Activated CD4-positive, alpha-beta T cell treated with anti-CD3 and anti-CD28 coated beads, Interleukin-2, amount 50 U/mL, for 24 hours (primary cell): ENCODE measurements at places on chromosomes 4 and X.

DNA sequence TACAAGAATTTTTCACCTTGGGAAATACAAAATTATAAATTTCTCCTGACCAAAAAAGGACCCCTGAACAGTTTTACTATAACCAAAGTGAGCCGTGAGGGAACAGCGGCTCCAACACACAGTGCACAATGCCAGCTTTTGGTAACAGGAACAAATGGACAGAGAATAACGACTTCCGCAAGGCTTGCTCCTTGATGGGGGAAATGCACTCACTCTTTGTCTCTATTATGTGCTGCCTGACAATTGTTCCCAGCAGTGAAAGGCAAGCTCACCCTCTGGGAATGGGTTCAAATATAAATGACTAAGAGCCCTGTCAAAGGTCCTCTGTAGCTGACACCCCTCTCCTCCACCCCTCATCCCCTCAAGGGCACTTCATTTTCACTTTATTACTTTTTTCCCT, 325.8 kb upstream of the GALNT7 start:
- no peak for DNase-seq

GRCh38 chrX:79081895-79082512, 62.5 kb upstream of the GPR174 start:
- peak; percentile 21 for DNase-seq

- peak; percentile 48 for DNase-seq
Observed at GRCh38 chrX:119753639-119754257, 4.6 kb upstream of the SOWAHD start.

DNA sequence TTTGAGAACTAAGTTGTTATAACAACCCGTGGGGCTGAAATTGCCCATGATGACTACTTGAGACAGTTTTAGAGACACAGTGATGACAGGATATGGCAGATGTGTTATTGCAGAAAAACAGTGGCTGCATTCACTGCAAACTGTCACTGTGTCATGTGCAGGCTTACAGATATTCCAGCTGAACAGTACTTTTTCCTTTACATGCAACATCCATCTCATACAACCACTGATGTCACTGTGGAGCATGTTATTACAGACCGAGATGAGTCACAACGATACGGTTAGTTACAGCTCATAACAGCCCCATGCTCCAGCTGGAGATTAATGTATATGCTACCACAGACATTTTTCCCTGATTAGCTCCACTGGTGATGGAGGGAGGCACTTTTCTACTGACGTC, 207.4 kb downstream of the TMA16 start:
- no peak for DNase-seq

- DNase-seq: no peak
Observed at GRCh38 chr4:113888006-113888405, 91.4 kb downstream of the ARSJ start.

GRCh38 chrX:50188859-50189600, 11.8 kb downstream of the AKAP4 start:
- no peak for DNase-seq

DNA sequence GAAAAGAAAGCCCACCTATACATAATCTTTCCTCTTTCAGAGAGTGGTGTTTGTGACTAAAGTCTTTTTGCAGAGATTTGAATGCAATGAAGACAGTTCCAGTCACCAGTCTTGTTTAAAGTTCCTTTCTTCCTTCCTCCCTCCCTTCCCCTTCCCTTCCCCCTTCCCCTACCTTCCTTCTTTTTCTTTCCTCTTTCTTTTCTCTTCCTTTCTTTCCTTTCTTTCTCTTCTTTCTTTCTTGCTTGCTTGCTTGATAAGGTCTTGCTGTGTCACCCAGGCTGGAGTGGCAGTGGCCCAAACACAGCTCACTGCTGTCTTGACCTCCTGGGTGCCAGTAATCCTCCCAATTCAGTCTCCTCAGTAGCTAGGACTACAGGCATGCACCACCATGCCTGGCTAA, 19.0 kb upstream of the ASB5 start:
- no peak for DNase-seq

- no peak for DNase-seq
Observed at GRCh38 chrX:103092942-103093341, at the start of gene NXF3. TSS of gene NXF3 (minus strand) at chrX:103093143. CDS start at chrX:103093023, 120 bp downstream.

GRCh38 chr4:4735136-4735750, 124.2 kb upstream of the MSX1 start:
- DNase-seq: no peak

GRCh38 chrX:125826080-125826479, 340.0 kb downstream of the DCAF12L2 start:
- no peak for DNase-seq

DNA sequence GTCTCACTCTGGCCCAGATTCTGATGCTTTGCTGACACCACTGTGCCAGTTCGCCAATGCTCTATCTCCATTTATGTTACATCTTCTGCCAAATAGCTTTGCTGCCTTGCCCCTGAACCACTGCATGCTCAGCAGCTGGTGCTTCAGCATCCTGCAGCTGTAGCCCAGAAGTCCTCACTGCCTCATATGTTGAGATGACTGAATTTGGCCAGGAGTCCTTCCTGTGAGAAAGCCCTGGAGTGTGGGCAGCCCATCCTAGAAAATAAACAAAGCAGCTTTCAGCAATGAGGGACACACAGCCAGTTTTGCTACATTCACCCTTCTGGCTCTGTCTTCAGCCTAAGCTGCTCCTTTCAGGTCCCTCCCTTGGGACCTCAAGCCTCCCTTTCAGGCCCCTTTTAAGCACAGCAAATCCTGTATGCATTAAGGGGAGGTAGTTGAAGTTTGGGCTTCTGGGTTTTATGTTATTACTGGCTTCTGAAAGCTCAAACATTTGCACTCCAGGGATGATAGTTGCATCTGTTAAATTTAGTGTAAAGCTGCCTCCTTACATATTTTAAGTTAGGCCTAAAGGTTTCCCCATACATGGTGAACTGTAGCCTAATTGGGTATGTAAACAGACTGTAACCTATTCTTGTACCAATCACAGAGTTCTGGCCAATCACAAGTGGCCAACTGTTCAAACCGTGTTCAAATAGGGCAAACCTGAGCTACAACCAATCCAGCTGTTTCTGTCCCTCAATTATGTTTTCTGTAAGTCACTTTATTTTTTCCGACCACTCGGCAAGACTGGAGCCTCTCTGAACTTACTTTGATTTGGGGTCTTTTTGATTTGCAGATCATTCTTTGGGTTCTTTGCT, 2.1 kb upstream of the TMEM165 start:
- DNase-seq: no peak

DNA sequence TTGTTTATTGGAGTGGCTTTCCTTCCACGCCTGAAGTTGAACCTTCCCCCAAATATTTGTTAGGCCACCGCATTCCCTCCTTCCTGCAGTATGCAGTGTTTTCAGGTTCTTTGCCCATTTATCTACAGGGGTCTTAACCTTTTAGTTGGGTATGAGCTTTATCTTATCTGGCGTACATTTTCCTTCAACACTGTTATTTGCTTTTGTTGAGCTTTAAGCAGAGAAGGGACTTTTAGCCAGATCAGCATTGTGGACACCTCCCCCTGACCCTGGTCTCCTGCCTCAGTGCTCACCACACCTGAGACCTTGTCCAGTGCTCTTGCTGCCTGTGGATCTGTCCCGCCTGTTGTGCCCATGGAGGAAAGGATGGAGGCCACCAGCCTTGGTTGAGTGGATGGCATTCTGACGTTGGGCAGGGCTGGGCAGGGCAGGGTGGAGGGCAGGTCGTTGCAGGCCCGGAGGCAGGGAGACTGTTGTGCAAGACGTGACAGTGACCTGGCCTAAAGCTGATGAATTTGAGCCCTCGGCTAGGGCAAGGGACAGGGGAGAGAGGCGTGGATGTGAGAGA, 998 bp upstream of the DUSP9 start:
- DNase-seq: no peak

GRCh38 chr4:73528171-73528570, 46.6 kb downstream of the AFM start:
- DNase-seq: no peak

- DNase-seq: no peak
Observed at GRCh38 chr4:55822329-55822728, 2.7 kb downstream of the EXOC1L start.

DNA sequence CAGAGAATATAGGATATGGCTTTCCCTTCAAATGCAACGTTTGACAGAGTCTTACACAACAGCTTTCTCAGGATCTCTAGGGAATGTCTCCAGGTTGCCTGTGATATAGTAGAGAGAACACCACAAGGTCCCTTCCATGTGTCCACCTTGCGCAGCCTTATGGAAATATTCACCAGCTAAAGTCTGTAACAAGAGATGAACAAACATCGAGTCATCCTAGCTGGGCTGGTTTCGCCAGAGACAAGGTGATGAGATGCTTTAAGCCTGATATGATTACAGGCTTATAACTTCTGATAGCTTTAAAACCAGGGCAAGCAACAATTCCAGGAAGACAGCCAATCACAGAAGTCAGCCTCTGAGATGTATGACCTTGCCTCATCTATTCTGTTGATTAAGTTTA, 83.8 kb downstream of the SEL1L3 start:
- no peak for DNase-seq

GRCh38 chr4:8540586-8540985, 39.6 kb upstream of the GPR78 start:
- no peak for DNase-seq

GRCh38 chr4:115215935-115216334, 102.5 kb upstream of the NDST4 start:
- DNase-seq: no peak

DNA sequence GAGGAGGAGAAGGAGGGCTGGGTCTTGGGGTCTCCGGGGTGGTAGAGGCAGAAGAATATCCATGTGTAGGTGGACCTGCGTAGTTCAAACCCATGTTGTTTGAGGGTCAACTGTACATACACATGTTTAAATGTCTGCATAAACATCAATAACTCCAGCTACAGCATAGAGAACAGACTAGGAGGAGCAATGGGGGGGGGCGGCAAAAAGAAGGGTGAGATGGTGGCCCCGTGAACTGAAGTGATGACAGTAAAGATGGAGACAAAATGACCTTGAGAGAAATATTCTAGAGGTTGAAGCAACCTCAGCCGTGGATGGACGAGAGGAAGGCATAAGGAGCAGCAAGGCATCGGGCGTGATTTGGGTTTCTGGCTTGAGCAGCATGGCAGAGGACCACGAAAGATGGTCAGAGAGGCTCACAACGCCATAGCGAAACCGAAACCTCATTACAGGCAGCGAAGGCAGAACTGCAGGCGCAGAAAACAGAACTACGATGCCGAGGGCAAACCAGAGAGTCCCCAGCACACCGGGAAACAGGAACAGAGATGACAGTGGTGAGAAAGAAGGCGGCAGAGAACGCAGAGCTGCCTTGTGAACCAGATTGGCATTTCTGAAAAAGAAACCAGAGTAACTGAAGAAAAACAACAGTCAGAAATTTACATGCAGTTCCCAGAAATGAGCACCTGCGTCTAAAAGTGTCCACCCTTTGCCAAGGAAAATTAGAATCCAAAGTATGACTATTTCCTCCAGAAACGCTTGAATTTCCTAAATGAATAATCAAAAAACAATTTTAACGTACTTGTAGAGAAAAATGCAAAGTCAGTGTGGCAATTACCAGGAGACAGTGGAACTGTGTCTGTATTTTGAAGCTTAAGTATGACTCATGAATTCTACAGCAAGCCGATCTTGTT, 50.3 kb upstream of the ENPP6 start:
- DNase-seq: peak; percentile 73

DNA sequence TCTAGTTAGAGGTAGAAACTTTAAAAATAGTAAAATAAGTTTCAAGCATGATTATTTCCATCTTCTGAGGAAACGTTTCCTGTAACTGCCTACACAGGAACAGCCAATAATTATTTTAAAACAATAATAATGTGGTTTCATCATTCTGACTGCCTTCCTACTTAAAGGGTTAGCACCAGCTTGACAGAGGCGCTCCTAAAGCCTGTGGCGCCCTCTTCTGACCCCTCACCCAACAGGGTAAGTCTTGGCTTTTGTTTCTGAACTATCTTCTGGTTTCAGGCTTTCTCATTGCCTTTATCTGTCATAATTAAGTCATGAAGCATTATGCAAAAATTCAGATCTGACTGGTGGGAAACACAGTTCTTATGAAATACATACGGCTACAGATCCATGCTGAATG, 96.7 kb downstream of the ITM2A start:
- peak; percentile 26 for DNase-seq

GRCh38 chr4:97517939-97518338, 625.3 kb downstream of the STPG2 start:
- DNase-seq: no peak

GRCh38 chrX:68665502-68665901, 18.0 kb downstream of the STARD8 start:
- DNase-seq: no peak

DNA sequence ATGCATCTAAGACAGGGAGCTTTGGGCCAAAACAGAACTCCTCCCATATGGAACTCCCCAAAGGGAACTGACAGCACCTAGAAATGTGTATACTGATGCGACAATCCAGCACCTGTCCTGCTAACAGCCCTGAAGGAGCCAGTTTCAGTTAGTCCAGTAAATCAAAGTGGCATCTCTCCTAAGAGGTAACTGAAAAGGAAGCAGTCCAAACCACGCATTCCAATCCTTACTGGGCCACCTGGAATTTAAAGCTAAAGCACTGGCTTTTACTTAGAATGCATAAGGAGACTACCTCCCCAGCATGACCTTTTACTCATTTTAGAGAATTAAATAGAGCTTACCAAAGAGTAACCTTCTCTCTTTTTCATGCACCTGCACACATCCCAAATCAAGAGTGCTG, 586.8 kb upstream of the PITX2 start:
- no peak for DNase-seq

- no peak for DNase-seq
Observed at GRCh38 chr4:13483136-13483767, 888 bp downstream of the RAB28 start.

GRCh38 chr4:14157262-14157661, 529.7 kb upstream of the BOD1L1 start:
- DNase-seq: no peak

GRCh38 chr4:25847329-25847728, 15.5 kb downstream of the SEL1L3 start:
- DNase-seq: no peak

DNA sequence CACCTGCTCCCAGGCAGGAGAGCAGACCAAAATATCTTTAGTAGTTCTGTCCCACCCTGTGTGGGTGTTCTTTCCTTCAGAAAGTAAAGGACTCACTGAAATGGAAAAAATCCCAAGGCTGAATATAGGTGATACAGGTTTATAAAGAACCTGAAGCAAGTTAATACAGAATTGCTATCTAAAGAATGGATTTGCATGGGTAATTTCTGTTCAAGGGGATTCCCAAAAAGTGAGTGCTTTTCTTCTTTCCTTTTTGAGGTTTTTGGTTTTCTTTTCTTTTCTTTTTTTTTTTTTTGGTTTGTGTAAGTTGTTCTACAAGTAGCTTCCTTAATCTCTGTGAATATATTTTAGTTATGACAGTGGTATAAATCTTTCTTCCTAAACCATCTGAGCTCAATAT, 560.7 kb upstream of the BOD1L1 start:
- DNase-seq: no peak

GRCh38 chr4:152991398-152991797, 55.3 kb downstream of the FHDC1 start:
- DNase-seq: no peak

DNA sequence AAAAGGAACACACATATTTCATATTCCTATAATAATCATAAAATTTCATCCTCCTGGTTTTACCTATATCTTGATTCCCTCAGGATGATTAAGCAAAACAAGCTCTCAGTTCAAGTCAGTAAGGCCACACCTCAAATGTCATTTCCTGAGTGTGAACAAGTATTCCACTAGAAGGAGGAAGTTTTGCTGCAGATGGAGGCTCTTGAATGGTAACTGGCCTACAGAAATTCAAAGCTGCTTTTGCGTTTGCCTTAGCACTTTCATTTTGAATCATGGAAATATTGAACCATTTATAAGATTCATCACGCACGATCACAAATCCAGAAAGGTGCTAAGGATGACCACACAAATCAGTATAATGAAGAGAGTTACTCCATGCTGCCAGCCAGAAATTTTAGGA, 254.4 kb upstream of the CXXC4 start:
- no peak for DNase-seq
